Foreskin melanocyte (primary cell): ENCODE measurements at places on chromosomes 2 and 18.

DNA sequence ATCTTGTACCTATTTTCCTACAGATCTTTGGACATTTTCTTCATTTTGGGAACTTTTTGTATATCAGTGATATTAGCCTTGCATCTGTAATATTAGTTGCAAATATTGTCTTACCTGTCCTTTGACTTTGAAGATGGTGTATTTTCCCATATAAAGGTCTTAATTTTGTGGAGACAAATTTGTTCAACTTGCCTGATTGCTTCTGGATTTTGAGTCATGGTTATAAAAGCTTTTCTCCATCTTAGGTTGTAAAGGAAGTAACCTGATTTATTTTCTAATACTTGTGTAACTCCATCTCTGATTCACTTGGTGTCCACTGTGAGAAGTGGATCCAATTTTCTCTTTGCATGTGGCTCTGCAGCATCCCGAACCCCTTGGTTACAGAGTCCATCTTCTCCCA, 97.7 kb upstream of the OTOS start:
- no peak for DNase-seq

DNA sequence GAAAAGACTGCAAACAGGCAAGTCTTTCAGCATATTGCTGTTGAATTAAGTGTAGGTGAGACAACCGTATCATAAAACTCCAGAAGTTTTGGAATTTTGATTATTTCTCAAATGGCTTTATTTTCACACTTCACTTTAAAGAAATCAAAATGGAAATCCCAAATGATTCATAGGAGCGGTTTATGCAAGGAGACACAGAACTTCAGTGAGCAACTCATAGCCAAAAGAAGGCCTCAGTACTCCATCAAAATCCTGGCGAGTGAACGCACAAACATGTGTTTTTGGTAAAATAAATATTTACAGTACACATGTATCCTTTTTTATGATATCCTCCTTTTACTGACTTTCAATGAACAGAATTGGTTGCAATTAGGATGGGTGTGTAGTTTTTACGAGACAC, 140.4 kb upstream of the APCDD1 start:
- no peak for DNase-seq

DNA sequence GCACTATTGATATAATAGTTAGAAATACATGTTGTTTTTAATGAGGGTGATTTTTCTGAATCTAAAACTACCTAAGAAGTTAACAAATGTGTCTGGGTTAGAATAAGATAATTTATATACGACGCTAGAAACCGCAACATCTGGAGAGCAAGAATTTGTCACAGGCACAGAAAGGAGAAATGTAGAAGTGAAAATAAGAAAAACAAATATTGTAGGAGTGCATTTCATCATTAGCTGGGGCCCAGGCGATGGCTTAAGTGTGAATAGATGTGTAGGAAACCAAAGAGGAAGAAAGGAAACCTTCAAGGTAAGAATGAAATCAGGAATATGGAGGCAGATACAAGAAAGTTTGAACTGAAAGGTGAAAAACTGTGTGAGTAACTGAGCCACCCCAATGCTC, 90.3 kb downstream of the LRP2 start:
- no peak for DNase-seq

GRCh38 chr2:111670776-111671175, 213.2 kb downstream of the ANAPC1 start:
- no peak for DNase-seq

DNA sequence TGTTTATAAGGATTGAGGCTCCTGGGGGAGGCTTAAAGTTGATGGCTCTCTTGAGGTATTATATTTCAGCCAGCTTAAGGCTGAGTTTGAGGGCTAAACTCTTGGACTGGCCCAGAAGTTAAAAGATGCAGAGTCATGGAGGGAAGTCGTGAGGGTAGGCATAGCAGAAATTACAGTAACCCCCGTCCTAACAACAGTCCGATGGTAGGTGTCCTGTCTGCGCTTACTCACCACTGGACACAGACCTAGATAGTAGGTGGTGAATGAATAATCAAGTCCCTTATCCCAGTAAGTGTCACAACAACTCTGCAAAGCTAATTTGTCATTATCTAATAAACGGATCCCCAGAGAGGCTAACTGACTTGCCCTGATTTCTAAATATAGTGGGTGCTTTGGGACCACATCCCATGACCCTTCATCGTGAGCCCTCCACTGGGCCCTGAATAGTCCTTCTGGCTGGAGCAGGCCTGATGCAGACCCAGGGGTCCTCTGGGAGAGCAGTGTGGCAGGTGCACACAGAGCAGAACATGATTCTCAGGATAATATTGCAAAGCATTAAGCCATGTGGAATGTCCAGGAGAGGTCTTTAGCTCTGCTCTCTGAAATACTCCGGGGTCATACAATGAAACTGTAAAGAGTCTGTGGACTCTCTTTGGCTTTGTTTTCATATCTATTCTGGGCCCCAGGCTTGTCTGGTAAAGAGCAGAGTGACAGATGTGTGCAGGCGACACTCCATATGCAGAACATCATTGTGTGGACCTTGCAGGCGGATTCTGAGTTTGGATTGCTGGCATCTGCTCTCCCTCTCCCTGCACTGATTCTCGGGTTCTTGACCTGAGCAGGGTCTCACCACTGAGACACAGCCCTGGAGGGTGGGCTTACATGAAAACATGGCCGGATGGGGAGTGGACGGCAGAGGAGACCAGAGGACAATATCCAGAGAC, 98.1 kb downstream of the RNF144A start:
- DNase-seq = no peak

DNA sequence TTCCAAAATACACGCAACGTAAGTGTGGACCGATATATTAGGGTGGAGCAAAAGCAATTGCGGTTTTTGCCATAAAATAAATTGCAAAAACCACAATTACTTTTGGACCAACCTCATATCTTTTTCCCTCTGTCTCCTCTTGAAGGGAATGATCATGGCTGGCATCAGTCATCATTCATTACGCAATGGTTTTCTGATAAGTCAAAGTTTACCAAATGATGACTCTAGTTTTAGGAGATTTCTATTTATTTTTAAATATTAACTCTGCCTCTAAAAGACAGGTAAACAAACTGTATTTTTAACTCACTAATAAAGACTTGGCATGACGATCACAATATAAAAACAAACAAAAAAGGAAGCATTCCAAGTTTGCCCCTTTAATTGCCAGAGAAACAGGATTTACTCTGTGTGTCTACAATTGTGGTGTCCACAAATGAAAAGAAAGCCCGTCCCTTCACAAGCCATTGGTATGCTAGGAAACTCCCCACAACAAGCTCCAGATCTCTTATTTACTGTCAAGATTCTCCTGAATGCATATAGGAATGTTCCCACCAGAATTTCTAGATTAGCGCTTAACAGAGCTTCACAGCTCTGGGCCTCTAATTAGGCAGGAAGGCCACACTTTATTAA, 61.3 kb downstream of the IRS1 start:
- no peak for DNase-seq

GRCh38 chr18:72834731-72835130, 33.1 kb downstream of the NETO1 start:
- DNase-seq = no peak

DNA sequence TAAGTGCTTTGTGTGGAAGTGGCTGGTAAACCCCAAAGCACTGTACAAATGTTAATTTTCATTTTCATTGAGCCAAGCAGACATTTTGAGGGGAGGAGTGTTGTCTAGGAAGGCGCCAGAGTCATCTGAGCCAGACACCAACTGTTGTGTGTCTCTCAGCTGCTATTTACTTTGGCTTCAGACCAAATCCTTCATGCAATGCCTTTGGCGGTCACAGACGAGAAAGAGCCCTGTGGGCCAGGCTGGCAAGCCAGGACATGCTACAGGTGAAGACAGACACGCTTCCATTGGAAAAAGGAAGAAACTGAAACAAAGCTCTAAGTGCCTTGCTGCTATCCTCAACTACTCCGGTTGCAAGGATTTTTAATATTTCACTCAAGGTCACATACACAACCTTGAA, 115.4 kb upstream of the CDC42EP3 start:
- DNase-seq = no peak
